ENCODE measurements at places on chromosomes 5 and 9.

DNA sequence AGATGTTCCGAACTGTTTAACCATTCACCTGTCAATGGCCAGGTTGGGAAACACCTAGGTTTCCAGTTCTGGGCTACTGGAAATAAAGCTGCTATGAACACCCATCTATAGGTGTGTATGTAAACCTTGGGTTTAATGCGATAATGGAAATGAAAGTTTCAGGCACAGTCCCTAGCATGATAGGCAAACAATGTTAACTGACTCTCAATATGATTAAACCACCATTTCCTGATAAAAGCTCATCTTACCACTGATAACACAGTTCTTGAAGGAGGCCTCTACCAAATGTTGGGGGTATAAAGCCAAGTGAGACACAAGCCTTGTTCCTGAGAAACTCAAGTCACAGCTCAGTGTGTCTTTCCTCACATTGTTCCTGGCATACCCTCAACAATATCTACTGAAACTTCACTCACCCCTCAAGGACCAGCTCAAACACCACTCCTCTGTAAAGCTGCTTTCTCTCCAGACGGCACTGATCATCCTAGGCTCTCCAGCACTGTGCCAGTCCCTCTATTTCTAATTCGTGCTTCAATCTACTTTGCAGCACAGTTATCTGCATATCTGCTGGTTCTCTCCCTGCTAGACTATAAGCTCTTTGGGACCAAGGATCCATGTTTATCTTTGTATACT lies 15.8 kb downstream of the RAB14 start:
- DNase-seq, result no peak

DNA sequence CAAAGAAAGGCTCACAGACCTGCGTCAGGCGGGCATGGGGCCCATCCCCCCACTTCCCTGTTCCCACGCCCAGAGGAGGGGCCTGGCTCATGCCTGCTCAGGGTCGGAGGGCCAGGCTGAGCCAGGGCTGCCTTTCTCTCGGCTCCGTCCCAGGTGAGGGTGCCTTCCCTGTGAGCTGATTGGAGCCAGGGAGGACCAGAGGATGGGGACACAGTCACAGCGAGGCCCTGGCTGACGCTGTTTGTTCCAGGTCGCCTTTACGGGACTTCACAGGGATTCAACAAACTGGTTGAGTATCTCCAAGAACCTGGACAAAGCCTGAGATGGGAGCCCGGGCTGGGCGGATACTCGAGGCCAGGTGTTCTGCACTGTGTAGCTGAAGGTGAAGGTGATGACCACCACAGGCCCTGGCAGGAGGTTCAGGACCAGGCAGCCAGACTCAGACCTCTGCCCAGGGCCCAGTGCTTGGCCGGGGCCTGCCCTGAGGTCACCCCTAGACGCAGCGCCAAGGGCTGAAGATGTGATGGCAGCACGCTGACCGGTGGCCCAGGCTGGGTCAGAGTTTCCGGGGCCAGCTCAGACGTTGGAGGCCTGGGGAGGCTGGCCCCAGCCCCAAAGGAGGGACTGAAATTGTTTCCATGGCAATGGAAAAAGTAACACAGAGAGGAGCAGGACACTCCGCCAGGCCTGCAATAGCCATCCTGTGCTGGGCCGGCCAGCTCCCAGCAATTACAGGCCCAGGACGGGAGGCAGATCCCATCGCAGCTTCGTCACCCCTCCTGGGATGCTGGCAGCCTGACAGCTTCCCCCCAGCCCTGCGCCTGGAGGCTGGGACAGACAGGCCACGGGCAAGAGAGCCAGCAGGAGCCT lies 65.3 kb upstream of the ADAMTS2 start:
- DNase-seq, result no peak

- no peak for DNase-seq
These were observed 410.1 kb upstream of the SMARCA2 start for GRCh38 chr9:1604942-1605560.

- no peak for DNase-seq
These were observed 213.5 kb downstream of the GLIS3 start for GRCh38 chr9:4086119-4087090.

- no peak for DNase-seq
These were observed 64.8 kb upstream of the SLC1A1 start for GRCh38 chr9:4425319-4426045.

GRCh38 chr9:91865041-91865440 lies 85.0 kb downstream of the ROR2 start:
- no peak for DNase-seq

DNA sequence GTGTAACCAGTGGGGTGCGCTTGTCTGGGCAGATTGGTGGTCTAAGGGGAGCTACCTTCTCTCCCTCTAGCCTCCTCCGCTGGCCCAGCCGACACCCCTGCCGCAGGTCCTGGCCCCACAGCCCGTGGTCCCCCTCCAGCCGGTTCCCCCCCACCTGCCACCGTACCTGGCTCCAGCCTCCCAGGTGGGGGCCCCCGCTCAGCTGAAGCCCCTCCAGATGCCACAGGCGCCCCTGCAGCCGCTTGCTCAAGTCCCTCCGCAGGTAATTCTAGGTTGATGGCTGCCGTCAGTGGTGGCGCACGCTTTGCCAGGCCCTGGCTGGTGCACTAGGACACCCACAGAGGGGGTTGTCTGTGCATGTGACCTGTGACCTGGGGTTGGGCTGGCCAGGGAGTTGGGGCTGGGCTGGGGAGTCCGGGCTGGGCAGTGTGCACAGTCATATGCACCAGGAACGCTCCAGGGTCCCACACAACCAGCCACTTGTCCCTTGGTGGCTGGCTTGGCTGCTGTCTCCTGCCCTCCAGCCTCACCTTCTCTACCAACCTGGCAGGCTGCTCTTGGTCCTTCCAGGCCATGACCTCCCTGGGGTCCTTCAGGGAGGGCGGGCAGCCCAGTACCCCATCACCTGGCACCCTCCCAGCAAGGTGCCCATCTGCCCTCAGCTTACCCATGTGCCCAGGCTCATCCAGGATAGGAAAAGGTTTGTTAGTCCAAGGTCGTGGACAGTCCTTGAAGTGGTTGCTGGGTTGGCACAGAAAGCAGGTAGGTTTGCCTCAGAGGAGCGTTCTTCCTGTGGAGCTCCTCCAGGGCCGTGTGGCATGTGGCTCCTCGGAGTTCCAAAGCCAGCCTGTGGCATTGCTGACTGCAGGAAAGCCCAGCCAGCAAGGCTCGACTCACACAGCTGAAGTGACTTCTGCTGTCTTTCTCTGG lies 73.2 kb downstream of the WNK2 start:
- no peak for DNase-seq

- DNase-seq, result no peak
These were observed 67.7 kb upstream of the CCL21 start for GRCh38 chr9:34777666-34778065.

DNA sequence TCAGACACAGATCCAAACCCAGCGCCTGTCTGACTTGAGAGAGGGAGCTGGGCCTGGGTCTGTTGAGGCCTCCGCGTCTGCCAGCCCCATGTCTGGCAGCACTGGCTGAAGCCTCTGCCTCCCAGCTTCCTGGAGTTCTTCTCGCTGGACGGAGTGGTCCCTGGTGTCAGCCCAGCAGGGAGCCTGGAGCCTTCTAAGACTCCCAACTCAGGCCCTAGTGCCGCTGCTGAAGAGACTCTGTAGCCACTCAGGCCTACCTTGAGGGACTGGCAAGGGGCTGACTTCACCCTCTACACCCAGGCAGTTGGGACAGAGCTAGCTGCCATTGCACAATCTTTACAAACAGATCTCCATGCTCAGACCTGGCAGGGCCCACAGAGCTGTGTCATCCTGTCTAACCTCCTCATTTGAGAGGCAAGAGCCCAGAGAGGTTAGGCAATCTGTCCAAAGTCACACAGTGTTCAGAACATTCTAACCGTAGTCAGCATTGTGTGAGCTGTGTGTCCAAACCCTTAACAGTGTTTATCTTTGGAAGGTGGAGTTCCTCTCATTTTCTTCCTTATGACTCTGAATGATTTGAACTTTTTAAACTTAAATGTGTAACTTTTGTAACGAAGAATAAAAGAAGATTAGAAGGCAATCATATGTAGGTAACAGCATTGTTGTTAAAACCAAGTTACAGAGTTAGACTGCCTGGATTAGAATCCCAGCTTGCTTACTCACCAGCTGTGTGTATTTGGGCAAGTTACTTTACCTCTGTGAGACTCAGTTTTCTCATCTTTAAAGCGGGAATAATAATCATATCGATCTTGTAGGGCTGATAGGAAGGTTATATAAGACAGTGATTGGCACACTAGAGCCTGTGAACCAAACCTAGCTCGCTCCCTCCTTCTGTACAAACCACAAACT lies 4.6 kb upstream of the DUSP1 start:
- no peak for DNase-seq

- no peak for DNase-seq
These were observed 329.6 kb downstream of the ADAMTS6 start for GRCh38 chr5:65152131-65152530.

DNA sequence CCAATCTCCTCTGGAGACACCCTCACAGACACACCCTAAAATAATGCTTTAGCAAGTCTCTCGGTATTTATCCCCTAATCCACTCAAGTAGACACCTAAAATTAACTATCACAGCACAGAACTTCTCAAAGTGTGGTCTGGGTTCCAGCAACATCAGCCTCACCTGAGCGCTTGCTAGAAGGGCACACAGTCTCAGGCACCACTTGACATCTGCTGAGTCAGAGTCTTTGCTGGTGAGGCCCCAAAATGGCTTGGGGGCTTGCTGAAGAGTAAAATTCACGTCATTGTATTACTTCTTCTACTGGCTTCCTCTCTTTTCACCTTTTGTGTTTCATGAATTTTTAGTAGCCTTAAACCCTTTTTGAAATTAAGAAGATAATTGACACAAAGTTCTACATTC lies 9.0 kb downstream of the FOXB2 start:
- no peak for DNase-seq

GRCh38 chr5:121285801-121286521 lies 565.7 kb upstream of the FTMT start:
- DNase-seq, result no peak

- DNase-seq, result no peak
These were observed 57.4 kb upstream of the NOTCH1 start for GRCh38 chr9:136603216-136603615.

Data from NCI-H2081 (cell line).